ENCODE measurements at places on chromosomes 5 and 9.

- no peak for DNase-seq
These were observed 18.8 kb upstream of the CORO2A start for GRCh38 chr9:98211260-98211659.

- no peak for DNase-seq
These were observed 322.2 kb upstream of the GRIA1 start for GRCh38 chr5:153168241-153168640.

DNA sequence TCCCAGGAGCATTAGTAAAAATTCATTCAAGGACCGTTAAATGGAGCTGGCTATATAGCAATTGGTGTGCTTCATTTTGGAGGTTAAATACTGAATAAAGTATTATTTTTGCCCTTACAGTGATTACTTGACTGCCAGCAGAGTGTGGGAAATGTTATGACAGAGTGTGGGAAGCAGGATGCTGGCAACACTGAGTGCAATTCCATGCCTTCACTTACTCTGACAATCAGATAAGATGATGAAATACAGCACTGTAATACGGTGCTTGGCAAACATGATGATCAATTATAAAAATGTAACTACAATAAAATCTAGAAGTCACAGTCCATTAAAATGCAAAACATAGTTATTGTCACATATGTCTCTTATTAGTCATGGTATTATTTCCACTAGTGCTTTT lies 651.3 kb downstream of the PTPRD start:
- DNase-seq: no peak

DNA sequence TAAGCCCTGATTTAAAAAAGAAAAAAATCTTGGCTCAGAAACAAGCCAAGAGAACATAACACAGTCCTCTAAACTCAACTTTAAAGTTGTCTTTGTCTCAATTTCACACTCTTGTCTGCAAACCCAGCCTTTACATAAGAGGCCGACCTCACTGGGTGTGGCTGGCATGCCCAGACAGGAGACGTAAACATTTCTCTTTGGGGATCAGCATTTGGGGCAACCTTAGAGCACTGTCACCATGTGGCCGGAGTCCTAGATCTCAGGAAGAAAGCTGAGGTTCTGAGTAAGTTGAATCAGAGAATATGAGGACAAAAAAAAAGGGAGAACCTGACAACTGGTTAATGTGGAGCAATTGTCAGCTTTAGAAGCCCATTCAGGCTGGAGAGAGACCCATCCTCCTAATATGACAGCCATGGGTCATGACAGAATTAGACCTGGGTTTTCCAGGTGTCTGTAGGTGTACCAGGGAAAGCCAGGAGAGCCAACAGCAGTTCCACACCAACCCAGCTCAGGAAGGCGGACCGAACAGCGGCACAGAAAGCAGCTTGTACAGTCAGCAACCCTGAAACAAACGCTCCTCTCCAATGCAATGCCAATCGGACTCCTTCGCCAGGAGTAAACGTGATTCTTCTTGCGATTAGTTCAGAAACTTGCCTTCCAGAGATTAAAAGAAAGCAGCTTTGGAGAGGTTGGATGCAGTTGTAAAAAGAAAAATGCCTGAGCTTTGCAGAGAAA lies 97.9 kb upstream of the MAP3K1 start:
- no peak for DNase-seq
